Pons (tissue), 1 donor: ENCODE measurements at places on chromosomes 2 and 18.

DNA sequence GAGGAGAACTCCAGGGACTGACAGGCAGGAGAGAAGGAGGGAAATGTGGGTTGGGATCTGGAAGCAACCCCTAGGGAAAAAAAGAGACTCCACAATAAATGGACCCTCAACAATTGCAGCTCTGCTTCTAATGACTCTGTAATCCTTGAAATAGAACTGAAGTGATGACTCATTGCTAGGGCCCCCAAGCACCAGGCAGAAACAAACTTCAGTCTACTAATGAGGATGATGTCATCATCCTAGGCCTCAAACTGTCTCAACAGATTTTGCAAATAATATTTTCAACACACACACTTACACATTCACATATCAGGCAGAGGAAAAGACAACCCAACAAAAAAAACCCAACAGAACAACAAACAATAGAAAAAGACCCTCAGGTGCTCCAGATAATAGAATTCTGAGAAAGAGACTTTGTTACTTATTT, 143.3 kb downstream of the HDAC4 start:
- no peak for DNase-seq

DNA sequence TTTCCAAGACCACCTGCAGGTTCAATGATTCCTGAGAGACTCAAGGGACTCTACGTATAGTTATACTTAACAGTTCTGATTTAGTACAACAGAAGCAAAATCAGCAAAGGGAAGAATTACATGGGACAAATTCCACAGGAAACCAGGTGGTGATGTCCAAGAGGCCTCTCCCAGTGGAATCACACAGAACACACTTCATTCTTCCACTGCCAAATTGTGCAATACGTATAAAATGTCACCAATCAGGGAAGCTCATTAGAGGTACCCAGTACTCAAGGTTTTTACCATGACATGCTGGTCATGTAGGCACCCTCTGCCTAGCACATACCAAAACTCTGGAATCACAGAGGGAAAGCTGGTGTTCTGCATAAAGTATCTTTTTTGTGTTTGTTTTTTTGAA, 22.4 kb downstream of the CAPG start:
- DNase-seq = no peak

GRCh38 chr2:129914538-129915302, 64.7 kb upstream of the RAB6C start:
- DNase-seq = no peak

- DNase-seq = peak; percentile 6
Observed at GRCh38 chr2:66364495-66365333, 70.2 kb upstream of the MEIS1 start.

DNA sequence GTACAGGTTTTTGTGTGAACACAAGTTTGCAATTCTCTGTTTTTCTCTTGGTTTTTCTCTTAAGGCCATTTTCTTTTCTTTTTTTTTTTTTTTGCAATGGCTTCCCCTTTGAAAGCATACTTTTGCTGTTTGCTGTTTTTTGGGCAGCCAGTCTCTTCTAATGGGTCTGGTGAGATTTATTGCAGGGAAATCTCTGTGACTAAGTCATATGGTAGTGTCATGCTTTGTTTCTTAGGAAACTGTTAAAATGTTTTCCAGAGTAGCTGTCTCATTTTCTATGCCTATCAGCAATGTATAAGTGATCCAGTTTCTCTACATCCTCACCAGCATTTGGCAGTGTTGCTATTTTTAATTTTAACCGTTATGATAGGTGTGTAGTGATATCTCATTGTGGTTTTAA, 27.9 kb upstream of the CDCA7 start:
- DNase-seq = no peak

DNA sequence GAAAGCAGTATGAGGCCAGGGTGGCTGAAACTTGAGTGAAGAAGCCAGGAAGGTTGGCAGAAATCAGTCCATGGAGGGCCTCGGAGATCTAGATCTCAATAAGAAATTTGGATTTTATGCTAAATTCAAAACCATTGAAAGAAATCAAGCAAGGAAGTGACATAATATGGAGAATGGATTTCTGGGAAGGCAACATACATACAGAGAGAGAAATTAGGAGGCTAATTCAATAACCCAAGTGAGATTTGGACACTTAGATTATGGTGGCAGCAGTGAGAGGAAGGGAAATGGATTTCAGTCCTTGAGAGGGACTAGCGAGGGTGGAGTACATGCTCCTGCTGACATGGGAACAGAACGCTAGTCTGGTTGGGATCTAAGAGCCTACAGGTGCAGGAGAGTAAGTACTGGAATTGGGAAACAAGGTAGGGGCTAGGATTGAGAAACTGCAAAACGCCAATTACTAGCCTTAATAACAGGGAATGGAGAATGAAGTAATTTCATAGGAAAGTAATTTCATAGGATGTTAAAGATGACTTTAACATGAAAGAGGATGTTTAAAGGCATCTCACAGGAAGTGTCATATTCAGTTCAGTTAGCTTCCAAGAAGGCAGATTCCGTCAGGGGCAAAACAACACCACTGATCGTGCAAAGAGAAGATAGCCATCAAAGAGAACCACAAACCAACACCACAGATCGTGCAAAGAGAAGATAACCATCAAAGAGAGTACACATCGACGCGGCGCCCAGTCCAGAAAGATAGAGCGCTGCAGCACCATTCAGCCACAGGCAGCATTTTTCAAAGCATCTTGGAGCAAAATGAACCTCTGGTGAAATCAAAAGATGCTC, 27.2 kb downstream of the CDKL4 start:
- DNase-seq = no peak

DNA sequence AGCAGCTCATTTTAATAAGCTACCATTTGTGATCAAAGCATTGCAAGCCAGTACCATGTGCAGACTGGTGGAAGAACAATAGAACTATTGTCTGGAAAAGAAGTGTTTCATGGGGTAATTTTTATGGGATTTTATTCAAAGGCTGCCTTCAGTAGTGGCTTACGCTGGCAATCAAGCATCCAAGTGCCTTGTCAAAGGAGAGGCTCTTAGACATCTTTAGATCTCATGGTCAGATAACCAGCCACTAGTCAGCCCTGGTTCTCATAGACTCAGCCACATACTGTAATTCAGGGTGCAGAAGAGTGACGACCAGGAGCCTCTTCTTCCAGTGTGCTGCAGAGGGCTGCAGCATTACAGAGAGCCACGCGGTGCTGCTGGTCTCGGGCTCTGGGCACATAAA, 98.5 kb upstream of the NOSTRIN start:
- peak; percentile 88 for DNase-seq

GRCh38 chr2:239275044-239275685, 125.7 kb downstream of the HDAC4 start:
- no peak for DNase-seq

- peak; percentile 50 for DNase-seq
Observed at GRCh38 chr2:191218292-191218898, 26.8 kb upstream of the MYO1B start.
